ENCODE measurements at places on chromosomes 3 and 15.

DNA sequence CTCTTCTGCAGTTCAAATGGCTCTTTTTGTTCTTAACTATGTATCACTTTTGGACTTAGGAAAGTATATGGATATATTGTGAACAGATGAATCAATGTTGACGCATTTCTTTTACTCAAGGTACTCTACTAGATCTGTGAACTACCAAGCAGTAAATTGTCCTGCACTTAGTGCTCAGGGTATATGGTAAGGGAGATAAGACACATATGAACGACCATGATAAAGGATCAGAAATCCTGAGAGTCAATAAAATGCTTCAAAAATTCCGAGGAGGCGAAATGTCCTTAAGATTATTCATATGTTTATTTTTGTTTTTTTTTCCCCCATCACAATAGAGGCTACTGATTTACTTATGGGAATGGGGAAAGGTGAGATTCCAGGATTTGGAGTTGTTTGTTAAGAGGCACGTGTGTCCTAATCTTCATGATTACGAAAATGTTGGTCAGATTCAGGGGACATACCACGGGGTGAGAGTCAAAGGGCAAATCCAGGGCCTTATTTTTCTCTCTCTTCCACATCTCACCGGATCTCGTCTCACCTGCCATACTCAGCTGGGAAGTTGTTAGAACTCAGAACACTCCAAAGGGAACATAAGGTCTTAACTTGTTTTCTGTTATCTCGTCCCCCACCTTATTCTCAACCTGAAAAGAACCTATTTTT, 475.1 kb upstream of the TBL1XR1 start:
- no peak for DNase-seq

GRCh38 chr3:59751606-59752005, 701.8 kb upstream of the CFAP20DC start:
- no peak for DNase-seq

GRCh38 chr15:61653110-61653509, 407.1 kb downstream of the VPS13C start:
- DNase-seq, result no peak

GRCh38 chr15:71323082-71323481, 207.8 kb downstream of the THSD4 start:
- no peak for DNase-seq

DNA sequence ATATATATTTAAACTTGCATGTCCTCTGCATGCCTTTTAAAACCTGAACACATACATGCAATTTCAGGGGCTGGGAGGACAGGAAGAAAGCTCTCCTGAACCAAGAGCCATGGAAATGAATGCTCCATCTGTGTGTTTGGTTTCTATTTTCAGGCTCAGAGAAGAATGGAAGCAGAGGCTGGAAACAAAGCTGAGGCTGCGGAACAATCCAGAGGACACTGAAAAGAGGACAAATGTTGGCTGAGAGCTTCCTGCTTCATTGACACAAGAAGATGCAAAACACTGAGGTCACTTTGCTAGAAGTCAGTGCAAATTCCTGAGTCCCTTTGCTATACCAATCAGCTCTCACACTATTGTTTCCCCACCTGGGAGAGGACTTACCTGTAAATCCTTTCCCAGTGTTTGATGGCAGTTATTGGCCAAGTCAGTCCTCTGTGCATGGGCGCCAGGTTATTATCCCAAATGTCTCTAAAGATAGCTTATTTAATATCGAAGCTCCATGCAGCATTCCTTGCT, 12.7 kb downstream of the FAM240A start:
- DNase-seq, result no peak

GRCh38 chr3:427128-427527, 230.6 kb downstream of the CHL1 start:
- no peak for DNase-seq

- no peak for DNase-seq
These were observed 243.1 kb downstream of the EPHB1 start for GRCh38 chr3:135038186-135038585.

DNA sequence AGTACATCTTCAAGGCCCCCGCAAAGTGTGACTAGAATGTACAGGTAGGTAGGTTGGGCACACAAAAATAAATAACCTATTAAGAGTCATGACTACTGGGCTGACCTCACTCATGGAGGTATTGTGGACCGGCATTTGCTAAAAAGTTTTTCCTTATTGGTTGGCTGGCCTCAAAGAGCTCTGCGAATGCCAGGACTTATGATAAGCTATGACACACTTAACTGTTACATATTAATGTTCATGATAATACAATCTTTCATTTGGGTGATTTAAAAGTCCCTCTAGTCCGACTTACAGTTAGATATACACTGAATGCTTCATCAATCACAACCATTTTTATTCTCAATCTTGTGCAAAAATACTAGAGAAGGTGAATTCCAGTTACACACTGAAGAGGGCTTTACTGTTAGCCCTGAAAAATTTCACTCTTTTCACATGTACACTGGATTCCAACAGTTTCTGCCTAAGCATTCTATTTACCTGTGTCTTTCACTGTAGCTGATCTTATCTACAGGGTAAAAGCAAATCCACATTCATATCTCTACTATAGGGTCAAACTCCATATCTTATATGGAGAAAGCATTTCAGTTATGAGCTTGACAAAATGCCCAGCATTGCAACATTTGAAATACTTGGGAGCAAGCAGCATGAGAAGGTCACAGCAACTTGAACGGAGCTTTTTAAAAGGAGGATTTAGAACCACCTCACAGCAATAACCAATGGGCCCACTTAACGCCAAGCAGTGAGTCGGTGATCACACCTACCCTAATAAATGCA, 329.1 kb downstream of the FOXP1 start:
- DNase-seq, result no peak

DNA sequence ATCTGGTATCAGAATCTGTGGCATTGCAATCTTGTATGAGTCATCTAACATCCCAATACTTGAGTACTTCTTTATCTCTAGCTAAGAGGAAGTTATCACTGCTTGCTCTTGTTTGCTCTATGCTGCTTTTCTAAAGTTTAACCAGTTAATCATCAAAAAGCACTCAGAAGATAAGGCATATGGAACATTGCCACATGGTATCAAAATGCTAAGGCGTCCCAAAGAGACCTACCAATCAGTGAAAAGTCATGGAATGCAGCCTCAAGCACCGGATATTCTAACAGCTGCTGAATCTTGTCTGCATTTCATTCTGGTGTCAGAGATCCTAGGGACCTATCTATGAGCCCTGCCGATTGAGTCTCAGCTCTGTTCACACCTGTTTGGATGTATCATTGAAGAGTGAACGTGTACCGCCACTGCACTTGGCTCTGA, 192.8 kb downstream of the ARPP21 start:
- no peak for DNase-seq

DNA sequence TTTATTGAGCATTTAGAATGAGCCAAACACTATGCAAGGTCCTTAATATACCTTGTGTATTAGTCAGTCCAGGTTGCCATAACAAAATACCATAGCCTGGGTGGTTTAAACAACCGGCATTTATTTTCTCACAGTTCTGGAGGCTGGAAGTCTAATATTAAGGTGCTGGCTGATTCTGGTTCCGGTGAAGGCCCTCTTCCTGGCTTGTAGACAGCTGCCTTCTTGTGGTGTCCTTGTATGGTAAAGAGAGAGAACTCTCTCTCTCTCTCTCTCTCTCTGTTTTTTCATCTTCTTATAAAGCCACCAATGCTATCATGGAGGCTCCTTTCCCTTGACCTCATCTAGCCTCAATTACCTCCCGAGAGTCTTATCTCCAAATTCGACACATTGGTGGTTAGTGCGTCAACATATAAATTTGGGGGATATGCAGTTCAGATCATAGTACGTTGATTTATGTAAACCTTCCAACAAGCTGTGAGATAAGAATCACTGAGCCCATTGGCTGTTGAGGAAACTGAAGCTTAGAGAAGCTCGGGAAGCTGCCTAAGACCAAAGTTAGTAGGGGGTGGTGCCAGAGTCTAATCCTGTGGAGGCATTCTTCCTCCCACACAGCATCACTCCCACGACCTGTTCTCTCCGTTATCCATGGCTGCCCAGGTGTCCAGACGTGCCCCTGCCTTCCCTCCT, 298.0 kb upstream of the PROK2 start:
- no peak for DNase-seq

DNA sequence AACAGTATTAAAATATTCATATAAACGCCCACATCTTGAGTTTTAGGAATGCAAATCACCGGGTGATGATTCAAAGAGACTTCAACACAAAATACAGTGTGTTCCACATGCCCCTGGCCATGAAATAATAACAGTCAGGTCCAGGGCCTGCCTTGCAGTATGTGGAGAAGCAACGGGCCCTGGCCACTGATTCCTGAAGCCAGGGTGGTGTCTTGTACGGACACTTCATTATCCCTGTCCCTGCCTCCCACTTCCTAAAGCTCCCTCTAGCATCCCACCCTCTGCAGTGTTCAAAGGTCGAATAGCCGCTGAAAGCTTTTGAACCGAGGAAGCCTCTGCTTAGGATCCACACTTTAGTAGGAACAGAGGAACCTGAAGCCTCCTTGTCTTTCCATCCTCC, 50.4 kb upstream of the PCSK6 start:
- DNase-seq, result no peak

GRCh38 chr15:66184492-66184891, 69.1 kb downstream of the MEGF11 start:
- no peak for DNase-seq

GRCh38 chr3:29268651-29269050, 12.2 kb upstream of the RBMS3 start:
- DNase-seq, result no peak

DNA sequence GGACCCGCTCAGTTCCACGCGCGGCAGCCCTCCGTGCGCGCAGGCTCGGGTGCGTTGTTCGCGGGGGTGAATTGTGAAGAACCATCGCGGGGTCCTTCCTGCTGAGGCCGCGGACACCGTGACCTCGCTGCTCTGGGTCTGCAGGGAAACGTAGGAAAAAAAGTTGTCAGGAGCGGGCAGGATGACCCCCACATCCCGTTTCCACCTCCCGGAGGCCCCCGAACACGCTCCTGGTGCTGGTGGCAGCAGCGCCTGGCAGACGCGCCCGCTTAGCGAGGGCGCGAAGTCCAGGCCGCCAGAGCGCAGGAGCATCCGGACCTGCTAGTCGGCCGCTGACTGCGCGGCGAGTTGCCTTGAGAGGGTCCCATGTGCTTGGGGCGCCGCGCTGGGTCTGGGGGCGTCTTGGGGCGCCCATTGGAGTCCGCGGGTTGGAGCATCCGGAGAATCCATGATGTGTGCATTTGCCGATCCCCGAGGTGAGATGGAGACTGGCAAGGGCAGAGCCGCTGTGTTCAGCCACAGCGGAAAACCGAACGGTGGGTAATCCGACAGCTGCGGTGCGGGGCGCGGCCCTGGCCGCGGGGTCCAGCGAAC, 520 bp downstream of the GREM1 start:
- DNase-seq, result no peak

GRCh38 chr3:42022355-42022754, 60.5 kb upstream of the ULK4 start:
- no peak for DNase-seq

DNA sequence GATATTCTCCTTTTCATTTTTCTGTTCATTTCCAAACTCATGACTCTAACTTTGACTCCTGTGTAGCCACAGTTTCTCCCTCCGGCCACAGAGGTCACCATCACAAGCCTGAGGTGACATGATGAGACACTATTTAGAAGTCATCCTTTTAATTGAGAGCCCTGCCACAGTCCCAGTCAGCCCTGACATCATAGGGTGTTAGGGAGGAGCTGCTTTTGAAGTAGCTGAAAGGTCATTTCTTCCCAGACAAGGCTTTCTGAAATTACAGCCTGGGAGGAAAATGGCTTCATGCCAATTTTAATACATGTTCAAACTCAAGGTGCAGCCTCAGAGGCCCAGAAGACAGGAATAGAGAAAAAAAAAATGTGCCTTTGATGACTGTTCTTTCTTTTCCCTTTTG, 532.8 kb upstream of the TGFBR2 start:
- no peak for DNase-seq

DNA sequence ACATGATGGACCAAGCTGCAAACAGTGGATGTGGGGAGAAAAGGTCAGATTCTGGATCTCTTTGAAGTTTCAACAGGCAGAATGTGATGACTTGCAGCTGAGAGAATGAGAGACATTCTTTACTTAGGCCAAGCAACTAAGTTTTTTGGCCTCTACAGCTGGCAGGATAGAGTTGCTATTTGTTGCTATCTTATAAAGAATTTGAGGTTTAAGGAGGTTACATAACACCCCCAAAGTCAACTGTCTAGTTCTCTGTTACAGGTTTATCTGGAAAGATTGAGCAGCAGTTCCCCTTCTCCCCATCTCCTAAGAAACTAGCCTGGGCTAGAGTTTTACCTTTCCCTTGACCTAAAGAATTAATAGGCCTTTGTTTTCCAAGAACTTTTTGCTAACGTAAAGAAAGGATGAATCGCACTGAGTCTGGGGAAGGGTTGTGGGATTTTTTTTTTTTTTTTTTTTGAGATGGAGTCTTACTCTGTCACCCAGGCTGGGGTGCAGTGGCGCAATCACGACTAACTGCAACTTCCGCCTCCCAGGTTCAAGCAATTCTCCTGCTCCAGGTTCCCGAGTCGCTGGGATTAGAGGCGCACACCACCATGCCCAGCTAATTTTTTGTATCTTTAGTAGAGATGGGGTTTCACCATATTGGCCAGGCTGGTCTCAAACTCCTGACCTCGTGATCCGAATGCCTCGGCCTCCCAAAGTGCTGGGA, 26.6 kb upstream of the SLMAP start:
- DNase-seq, result no peak

DNA sequence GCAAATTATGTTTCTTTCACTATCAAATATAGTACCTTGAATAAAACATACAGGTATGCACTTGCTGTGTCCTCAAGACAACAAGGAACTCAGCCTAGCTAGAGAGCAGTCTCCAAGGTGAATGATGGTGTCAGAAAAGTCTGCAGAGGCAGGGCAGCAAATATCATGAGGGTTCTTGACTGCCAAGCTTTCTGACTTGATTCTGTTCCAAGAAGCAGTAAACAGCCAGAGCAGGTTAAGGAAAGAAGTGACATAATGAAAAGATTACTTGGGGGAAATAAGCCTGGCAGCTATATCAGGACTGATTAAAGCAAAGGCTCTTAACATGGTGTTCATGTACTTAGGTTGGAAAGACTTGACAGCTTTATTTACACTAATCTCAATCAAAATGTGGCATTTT, 192.2 kb upstream of the GADL1 start:
- DNase-seq, result no peak

DNA sequence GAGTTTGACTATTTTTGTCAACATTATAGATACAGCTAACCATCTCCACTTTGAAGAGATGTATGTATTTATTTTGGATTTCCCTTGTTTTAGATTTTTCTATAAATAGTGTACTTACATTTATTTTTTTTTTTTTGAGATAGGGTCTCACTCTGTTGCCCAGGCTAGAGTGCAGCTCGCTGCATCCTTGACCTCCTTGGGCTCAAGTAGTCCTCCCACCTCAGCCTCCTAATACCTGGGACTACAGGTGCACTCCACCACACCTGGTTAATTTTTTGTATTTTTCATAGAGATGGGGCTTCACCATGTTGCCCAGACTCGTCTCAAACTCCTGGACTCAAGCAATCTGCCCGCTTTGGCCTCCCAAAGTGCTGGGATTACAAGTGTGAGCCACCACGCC, 55.3 kb upstream of the TRPM1 start:
- DNase-seq, result no peak

Data from stimulated activated CD4-positive, alpha-beta T cell treated with anti-CD3 and anti-CD28 coated beads, Interleukin-2, amount 100 ng/mL, for 24 hours (primary cell).